ENCODE measurements at places on chromosomes 5 and 9.

GRCh38 chr5:117590944-117591343 is 1016.3 kb upstream of the SEMA6A start:
- peak; percentile 35 for DNase-seq

- DNase-seq: no peak
These were observed 81.6 kb downstream of the TLE1 start for GRCh38 chr9:81607593-81608288.

DNA sequence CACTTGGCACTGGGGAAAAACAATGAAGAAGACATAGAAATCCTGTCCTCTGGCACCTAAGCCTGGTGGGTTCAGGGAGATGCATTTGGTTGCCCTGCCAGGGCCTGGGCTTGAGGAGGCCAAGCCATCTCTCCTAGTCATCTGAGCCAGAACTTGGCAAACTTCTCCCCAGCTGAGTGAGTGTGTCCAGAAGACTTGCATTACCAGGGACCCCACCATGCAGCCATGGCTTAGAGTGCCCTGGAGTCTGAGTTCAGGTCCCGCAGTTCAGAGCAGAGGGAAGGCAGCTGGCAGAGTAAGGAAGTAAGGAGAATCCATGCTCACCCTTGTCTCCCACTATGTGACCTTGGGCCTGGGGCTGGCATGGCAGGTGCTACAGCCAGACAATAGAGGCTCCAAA is 37.4 kb upstream of the FCN1 start:
- no peak for DNase-seq

DNA sequence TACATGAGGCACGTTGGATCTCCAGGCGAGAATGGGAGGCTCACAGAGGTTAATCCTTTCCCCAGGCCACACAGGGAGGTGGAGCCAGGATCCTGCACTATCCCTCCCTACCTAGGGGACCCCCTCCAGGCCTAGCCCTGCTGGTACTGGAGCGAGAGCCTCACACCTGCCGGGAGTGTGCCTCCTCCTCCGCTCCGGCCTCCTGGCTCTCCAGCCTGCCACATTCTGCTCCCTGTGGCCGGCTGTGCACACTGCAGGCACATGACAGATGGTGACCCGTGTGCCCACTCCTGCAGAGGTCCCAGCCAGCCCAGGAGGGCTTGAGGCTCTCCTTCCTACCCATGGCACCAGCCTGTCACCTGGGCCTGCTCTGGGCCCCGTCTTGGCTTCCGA is 93.4 kb downstream of the RXRA start:
- DNase-seq: no peak

GRCh38 chr5:749101-749670 is 35.3 kb downstream of the ZDHHC11B start:
- no peak for DNase-seq

DNA sequence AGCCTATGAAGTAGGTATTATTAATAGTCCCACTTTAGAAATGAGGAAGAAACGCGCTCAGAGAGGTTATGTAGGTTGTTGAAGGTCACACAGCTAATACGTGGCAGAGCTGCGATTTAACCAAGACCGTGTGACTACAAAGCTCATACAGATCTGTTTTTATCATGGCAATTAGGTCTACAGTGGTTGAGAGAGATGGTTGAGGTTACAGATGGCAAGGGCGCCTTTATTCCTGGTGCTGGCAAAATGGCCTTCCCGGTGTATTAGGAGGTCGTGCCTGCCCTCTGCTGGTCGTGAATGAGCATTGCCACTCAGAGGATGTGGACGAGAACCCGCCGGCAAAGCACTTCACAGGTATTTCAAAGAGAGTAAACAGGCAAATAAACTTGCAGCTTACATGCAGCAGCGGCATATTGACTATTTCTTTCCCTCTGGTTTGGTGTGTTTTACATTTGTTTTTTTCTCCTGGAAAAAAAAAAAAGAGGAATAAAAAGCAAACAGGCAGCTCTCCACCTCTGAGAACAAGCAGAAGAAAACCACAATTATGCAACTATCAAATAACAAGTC is 65.3 kb upstream of the EGFLAM start:
- peak; percentile 61 for DNase-seq

GRCh38 chr5:178688551-178688950 is 41.9 kb downstream of the ZNF354A start:
- no peak for DNase-seq

GRCh38 chr9:114849450-114849849 is 43.6 kb upstream of the TNFSF15 start:
- no peak for DNase-seq

GRCh38 chr5:111313017-111313724 is 89.0 kb downstream of the CAMK4 start:
- DNase-seq: no peak

GRCh38 chr5:83987513-83988292 is 267.0 kb upstream of the HAPLN1 start:
- no peak for DNase-seq

GRCh38 chr5:11273180-11273903 is 512.3 kb upstream of the DAP start:
- DNase-seq: peak; percentile 53

DNA sequence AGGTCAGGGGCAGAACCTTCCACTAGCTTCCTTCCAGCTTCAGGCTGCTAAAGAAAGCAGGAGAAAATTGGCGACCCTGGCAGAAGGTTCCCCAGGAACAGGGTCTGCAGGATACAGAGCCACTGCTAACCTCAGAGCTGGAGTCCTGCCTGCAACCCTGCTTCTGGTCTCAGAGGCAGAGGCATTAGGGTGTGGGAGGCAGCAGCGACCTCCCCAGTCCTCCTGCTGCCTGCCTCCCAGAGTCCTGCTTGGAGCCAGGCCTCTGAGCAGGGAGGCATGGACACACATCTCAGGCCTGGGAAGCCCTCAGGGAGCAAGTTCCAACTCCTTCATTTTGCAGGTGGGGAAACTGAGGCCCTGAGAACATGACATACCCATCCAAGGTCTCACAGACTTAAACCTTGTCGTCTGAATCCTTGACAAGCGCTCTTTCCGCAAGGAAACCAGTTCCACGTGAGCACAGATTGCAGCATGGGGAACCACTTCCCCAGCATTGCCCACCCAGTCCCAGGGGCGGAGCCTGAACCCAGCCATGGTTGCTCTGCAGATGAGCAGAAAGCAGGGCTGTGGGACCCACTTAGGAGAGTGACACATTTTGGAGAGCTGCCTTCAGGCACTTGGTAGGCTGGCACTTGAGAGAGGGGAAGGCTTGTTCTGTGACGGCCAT is 28.2 kb upstream of the HAND1 start:
- DNase-seq: no peak

- no peak for DNase-seq
These were observed 73.8 kb downstream of the NRG2 start for GRCh38 chr5:139969318-139969717.

DNA sequence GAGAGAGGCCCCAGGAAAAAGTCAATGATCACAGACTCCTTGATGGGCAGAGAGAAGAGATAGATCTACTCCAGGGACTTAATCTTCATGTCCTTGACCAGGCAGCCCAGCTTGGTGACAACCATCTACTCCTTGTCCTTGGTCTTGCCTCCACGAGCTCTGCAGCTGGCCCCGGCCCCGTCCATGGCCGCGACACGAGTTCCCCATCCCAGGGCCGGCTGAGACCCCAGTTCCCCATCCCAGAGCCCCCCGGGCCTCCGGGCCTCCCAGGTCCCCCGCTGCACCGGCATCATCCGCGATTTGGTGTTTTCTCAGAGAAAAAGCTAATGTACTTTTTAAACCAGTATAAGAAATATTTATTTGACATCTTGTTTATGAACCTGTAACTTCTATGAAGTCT is 2.5 kb upstream of the PGGT1B start:
- DNase-seq: no peak

DNA sequence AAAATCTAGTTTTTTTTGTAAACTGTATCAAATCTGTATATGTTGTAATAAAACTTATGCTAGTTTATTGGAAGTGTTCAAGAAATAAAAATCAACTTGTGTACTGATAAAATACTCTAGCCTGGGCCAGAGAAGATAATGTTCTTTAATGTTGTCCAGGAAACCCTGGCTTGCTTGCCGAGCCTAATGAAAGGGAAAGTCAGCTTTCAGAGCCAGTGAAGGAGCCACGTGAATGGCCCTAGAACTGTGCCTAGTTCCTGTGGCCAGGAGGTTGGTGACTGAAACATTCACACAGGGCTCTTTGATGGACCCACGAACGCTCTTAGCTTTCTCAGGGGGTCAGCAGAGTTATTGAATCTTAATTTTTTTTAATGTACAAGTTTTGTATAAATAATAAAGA is 24.3 kb downstream of the HMGCR start:
- DNase-seq: no peak

DNA sequence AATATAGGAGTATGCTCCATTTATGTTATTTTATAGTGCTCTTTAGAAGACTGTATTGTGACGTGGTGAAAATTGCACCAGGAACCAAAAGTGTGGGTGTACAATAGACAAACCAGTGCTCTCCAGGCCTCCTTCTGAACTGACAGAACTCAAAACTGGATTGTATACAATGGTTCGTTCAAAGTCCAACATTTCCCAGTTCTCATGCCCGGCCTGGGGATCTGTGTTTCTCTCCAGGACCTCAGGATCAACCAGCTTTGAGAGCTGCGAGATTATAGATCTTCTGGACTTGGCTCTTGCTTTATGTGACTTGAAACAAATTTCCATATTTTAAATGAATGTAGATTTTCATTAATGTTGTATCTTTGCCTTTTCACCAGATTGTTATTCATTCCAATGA is 60.8 kb upstream of the CER1 start:
- no peak for DNase-seq

GRCh38 chr5:39219437-39219836 is at the start of gene FYB1:
FYB1 (minus strand) TSS chr5:39219563; CDS start chr5:39202960, 16,603 bp downstream.
- DNase-seq: peak; percentile 55

GRCh38 chr9:9992936-9993335 is 619.9 kb downstream of the PTPRD start:
- DNase-seq: no peak

GRCh38 chr5:138226910-138227309 is 13.8 kb upstream of the CDC23 start:
- DNase-seq: no peak

GRCh38 chr9:136015656-136016571 is 54.7 kb upstream of the UBAC1 start:
- no peak for DNase-seq

DNA sequence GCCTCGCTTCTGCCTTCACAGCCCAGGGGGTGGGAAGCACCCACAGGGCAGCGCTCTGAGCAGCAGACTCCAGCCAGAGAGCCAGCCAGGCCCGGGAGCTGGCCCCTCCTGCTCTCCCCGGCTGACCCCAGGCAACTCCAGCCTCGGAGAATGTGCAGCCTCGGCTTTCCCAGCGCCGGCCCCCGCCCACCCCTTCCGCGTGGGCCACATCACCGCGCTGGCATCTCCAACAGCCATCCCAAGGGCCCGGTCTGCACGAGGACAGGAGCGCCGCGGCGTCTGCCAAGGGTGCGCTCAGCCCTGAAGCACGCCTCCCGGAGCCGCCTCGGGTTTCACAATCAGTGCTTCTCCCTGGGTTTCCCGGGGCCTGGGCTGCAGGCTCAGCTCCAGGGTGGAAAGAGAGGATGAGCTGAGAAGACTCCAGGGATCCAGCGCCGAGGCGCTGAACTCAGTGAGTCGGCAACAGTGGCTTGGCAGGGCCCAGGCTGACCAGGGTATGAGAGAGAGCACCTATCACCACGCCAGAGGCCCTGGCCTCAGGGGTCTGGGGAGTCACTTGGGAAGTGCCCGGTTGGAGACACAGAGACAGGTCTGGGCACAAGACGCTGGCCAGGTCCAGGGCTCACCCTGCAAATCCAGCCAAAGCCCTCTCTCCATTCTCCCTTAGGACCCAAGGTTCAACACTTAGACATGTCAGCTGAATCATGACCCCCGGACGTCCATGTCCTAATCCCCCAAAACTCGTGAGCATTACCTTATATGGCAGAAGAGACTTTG is 79.6 kb downstream of the ADAMTS2 start:
- peak; percentile 98 for DNase-seq

GRCh38 chr9:113949571-113950078 is 73.5 kb downstream of the ZNF618 start:
- no peak for DNase-seq

GRCh38 chr9:82128011-82128696 is 139.6 kb downstream of the SPATA31D1 start:
- no peak for DNase-seq

DNA sequence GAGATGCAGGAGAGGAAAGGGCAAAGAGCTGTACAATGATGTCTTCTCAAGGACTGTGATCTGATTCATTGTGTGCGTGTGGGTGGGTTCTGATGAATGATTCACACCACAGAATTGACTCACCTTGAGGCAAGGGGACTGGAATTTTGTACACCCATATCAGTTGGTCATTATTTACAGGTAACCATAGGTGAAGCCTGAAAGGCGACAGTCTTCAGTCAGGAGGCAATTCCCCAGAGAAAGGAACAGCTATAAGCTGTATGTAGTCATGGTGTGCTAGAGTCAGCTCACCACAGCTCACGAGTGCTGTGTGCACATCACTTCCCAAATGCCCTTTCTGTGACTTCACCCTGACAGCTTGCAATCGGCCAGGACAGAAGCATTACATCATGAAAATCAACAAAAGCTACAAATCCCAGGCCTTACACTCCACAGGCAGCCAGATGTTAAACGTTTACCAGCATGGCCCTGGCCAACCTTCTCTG is 87.6 kb upstream of the RPS23 start:
- DNase-seq: no peak

DNA sequence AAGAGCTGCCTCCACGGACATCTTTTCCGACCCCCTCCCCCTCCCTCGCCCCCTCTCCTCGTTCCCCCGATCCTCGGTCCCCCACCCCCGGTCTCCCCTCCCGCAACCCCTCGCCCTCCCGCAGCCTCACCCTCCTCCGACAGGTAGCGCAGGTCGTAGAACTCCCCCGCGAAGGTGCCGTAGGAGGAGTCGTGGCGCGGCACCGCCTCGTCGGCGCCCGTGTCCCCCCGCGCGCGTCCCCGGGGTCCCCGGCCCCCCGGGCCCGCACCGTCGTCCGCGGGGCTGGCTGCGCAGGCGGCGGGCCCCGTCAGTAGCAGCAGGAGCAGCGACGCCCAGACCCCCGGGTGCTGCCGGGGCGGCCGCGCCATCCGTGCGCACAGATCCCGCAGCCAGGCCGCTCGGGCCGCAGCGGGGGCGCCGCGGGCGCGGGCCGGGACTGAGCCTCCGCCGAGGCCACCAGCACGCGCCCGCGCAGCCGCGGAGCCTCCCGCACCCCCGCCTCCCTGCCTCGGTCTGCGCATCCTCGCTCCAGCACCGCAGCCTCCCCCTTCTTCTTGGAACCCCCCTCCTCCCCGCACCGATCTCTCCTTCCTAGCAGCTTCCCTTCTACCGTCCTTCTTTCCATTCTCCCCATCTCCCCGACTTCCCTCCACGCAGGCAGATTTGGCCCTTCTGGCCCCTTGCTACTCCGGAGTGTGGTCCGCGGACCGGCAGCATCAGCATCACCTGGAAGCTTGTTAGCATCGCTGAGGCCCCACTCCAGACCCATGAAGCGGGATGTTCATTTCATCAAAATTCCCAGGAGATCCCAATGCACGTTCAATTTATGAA is at the start of gene FRRS1L:
TSS of gene FRRS1L (minus strand) at position 479 of the 831 bp plus-strand sequence. CDS start at position 368, 111 bp downstream.
- DNase-seq: no peak

GRCh38 chr9:132090771-132091170 is 11.1 kb upstream of the MED27 start:
- DNase-seq: no peak

DNA sequence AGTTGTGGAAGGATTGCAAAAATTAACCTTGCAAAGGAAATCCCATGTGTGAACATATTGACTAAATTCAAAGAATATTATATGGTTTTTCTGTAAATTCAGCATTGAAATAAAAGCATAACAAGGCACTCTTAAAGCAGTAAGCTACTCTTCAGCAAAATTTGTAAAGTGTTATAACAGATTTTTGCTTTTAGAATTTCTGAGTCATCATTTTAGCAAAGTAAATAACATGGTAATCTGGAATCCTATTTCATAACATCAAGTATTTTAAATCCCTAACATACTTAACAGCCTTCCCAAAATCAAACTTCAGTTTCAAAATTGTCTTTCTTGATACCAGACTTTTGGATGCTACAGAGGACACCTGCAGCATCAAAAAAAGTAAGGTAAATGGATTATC is 436.0 kb upstream of the CDH9 start:
- DNase-seq: no peak

Measured in umbilical cord (tissue), 2 donors.